Putamen (tissue), 1 donor: ENCODE measurements at places on chromosomes 3 and 15.

DNA sequence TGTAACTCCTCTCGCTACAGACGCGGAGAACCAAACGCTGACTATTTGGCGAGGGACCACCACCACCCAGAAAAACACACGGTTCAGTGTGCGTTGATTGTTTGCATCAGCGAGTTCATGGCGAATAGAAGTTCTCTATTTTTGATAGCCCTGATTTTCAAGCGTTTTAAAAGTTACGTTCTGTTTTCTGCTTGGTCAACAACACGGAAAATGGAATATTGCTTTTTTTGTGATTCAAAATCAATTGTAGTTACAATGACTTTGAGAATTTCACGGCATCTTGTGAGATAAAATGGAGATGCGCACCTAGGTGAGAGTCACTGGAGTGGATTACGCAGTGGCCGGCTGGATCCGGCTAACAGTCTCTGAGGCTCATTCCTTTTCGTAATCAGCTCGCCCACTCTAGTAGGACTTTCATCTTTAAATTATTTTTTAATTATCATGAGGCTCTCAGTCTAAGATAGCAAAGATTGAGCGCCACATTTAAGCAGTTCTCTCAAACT lies 54.8 kb downstream of the CCDC54 start:
- no peak for DNase-seq

- no peak for DNase-seq
Observed at GRCh38 chr3:33299395-33300081, 22.3 kb downstream of the FBXL2 start.

DNA sequence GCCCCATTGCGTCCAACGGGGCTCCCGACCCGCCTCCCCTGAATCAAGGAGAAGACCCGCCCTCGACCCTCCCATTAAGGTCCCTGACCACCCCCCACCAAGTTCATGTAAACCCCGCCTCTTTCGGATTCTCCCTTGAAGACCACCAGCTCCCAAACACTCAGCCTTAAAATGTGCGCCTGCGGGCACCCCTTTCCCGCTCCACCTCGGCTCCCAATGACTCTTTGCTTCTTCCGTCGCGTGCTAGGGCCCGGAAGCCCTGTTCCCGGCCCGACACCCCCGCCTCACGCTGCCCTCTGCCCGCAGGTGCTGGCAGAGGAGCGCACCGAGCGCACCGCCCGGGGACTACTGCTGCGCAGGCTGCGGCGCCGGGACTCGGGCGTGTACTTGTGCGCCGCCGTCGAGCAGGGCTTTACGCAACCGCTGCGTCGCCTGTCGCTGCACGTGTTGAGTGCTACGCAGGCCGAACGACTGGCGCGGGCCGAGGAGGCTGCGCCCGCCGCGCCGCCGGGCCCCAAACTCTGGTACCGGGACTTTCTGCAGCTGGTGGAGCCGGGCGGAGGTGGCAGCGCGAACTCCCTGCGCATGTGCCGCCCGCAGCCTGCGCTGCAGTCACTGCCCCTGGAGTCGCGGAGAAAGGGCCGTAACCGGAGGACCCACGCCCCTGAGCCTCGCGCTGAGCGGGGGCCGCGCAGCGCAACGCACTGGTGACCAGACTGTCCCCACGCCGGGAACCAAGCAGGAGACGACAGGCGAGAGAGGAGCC lies 2.7 kb upstream of the LSMEM2 start:
- no peak for DNase-seq

- no peak for DNase-seq
Observed at GRCh38 chr3:71979175-71979574, 194.2 kb upstream of the PROK2 start.

DNA sequence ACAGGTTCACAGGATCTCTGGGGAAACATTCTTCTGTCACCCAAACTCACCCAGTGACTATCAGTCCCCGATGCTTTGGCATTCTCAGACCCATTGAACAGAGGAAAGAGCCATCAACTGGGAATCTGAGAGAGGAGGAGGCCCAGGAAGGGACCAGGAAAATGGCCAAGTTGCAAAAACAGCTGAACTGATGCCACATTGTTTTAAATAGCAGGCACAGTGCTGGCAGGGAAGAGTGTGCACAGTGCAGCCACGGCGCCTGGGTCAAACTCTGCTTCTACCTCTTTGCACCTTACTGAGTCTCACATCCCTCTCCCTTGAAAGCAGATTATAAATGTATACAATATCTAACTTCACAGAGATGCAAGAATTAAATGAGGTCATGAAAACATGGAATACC lies 66.4 kb downstream of the SRGAP3 start:
- DNase-seq = peak; percentile 61

DNA sequence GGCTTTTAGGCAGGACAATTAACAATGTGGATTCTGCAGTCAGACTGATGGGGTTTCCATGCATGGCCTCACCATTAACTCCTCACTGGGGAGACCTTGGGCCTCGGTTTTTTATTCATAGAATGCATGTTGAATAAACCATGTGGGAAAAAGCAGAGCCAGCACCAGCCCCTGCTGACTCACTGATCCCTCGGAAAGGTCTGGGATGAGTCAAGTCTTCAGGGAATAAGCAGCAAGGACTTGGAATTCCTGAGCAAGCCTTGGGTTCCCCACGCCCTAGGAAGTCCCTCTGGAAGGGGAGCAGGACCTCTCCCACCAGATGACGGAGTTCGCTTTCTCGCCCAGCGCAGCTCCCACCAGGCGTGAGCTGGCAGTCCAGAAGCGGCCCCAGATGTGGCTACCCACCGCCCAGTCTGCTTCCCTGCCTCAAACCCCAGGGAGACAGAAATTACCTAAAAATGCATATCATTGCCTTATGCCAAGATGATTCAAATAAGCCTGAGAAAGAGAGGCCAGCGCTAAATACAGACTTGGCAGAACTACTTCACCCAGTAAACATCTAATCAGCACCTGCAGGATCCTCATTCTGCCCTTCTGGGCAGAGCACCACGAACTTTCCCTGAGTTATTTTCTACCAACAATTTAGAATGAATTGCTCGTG lies 45.4 kb downstream of the BTD start:
- no peak for DNase-seq

DNA sequence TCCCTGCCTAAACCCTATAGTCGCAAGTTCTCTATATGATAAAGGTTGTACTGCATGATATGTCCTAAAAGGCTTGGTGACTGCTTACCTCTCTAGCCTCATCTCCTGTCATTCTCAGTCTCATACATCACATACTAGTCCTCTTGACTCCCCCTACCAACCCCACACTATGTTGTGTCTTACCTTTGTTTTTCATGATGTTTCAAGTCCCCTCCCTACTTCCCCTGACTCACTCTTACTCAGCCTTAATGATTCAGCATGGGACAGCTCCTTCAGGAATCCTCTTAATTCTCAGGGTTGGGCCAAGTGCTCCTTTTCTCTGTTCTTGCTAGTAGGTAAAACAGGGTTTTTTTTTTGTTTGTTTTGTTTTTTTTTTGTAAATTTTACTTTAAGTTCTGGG lies 49.6 kb downstream of the SLMAP start:
- DNase-seq = no peak

GRCh38 chr3:136070953-136071949 lies 105.7 kb downstream of the PPP2R3A start:
- no peak for DNase-seq

- no peak for DNase-seq
Observed at GRCh38 chr3:71243229-71243628, 340.3 kb downstream of the FOXP1 start.

DNA sequence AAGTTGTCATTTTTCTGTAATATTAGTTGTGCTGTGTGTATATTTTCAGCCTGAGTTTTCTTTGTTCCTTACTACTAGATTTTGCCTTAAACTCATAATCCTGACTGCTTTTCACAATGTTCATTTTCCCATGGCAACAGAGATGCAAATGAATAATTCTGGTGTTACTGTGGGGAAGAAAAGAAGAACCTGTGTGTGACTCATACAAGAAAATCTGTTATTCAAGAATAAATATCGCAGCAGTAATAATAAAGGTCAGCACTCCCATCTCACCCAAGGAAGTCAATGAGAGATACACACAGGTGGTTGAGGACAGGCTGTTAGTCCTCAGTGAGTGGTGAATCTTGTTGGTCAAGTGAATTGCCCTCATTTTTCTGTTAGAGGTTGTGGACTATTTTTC lies 656.6 kb upstream of the NAALADL2 start:
- DNase-seq = peak; percentile 21

DNA sequence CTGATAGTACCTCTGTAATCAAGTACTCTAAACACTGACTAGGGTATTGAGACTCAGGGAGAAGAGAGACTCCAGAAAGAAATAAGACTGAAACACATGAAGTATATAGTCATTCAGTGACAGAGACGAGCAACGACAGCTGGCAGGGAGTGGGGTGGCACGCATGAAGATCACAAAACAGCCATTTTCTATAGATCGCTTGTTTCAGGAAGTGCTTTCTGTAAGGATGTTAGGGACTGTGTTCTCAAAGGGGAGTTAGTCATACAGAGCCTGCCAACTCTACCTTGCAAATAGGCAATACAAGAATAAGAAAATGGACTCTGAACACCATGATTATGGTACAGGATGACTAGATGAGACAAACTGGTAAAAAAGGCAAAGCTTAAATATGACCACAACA lies 139.5 kb downstream of the TBL1XR1 start:
- DNase-seq = no peak

DNA sequence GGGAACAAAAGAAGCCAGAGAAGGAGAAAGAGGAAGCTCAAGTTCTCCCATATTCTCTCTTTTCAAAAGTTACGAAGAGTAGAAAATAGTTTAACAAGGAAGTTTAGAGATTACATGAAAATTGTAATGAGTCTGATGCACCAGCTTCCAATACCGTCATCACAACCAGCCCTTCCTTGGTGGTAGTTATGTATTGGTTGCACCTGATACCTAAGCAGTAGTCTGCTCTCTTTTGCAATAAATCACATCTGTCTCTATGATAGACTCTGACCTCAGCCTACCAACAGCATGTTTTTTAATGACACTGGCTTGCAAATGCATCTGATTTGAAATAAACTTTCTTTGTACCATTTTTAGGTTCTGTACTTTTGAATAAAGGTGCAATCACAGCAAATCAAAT lies 575.8 kb downstream of the FHIT start:
- DNase-seq = no peak

DNA sequence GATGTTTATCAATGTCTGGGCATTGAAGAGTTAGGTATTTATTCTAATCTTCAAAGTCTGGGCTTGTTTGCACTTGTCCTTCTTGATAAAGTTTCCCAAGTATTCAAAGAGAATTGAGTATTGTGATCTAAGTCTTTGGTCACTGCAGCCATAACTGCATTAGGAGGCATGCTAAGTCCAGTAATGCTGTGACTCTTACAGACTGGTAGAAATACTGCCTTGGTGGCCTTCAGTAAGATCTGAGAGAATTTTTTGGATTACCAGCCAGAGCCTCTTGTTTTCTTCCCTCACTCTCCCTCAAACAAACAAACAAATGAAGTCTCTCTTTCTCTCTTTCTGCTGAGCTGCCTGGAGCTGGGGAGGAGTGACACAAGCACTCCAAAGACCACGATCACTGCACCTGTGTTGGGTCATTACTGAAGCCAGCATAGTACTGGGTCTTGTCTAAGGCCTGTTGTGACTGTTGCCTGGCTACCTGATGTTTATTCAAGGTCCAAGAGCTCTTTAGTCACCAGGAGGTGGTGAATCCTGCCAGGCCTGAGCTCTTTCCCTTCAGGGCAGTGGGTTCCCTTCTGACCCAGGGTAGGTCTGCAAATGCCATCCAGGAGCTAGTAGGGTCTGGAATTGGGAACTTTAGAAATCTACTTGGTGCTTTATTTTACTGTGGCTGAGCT lies 14.8 kb upstream of the RBP2 start:
- no peak for DNase-seq

GRCh38 chr15:35286721-35287120 lies 201.6 kb upstream of the NANOGP8 start:
- DNase-seq = no peak

DNA sequence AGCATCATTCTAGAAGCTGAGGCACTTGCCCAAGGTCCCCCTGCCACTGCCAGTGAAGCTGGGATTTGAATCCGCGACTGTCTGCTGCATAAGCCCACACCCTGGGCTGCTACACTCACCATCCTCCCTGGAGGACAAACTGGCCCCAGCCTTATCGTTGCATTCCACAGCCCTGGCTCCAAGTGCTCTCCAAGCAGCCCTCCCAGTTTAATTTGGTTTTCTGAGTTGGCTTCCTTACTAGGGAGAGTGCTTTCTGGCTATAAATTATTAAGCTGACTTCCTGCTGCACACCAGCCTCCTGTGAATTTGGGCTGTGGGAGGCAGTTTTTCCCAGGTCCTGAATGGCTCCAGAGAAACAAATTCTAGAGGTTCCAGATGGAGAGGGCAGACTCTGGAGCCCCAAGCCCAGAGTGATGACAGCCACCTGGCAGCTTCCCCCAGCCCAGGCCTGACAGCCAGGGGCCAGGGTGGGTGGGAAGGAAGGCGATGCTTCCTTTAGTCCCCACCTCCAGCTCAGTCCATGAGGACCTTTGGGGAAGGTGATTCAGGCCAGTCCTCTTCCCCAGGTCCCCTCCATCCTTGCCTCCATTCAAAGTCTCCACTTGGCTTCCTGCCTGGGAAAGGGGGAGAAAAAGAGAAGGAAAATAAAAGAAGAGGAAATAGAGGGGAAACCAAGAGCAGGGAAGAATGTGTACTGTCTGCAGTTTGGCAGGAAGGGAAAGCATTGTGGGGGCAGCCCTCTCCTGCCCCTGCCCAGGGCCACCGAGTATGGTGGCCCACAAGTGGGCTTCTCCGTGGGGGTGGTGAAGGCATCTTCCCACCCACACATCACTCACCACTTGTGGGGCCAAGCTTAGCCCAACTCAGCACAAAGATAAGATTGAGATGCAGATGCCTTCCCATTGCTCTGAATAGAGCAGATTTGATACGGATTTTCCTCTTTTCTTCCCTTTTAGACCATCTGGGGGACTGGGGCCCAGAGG lies 69.6 kb downstream of the SEMA5B start:
- DNase-seq = no peak

- no peak for DNase-seq
Observed at GRCh38 chr3:112482675-112483074, 16.6 kb downstream of the BTLA start.

GRCh38 chr3:172635588-172635987 lies 75.3 kb downstream of the NCEH1 start:
- no peak for DNase-seq

DNA sequence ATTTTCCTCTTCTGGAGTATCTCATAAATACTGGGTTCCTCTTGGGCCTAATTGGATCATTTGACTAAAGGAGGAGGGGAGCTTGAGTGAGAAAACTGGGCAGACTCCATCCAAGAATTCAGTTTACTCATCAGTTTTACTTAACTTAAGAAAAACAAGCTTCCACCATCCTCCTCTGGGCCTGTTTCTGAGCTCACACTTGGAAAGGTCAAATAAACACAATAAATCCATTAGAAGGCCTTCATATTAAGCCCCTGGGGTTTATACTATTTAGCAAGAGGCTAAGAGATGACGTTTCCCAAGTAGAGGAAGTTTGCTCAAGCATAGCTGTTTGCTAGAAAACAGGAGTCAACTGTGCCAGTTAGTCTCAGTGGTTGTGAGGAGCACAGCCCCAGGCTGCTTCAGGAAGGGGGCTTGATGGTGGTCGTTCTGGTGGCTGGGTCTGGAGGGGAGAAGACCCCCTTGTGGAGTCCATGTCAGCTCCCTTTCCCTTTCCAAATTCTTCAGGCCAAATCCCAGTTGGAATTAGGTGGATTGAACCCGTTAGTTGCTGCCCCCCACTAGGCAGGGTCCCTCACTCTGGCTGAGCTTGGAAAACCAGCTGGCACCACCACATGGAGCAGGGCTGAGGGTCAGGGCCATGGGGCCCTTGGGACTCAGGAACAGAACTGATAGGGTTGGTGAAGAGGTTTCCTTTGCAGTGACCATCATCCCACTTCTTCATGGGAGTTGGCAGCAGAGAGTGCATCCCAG lies 64.8 kb downstream of the SPSB4 start:
- no peak for DNase-seq
